ENCODE measurements at places on chromosomes 4 and X.

DNA sequence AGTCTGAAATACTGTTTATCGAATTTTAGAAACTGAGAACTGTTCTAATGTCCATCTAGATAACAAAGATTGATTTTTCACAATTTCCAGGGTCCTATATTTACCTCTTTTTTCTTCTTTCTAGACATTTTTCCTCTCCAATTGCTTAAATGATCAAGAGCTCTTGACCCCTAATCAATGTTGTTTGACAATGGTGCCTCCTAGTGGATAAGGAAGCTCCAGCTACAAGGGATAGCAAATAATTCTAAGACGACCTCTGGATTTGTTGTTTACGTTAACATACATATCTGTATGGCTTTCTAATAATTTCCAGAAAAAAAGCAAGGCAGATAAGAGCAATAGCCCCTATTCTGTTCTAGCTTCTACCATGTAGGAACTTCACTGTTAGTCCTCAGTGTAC, 35.8 kb downstream of the GPR82 start:
- peak; percentile 3 for DNase-seq

DNA sequence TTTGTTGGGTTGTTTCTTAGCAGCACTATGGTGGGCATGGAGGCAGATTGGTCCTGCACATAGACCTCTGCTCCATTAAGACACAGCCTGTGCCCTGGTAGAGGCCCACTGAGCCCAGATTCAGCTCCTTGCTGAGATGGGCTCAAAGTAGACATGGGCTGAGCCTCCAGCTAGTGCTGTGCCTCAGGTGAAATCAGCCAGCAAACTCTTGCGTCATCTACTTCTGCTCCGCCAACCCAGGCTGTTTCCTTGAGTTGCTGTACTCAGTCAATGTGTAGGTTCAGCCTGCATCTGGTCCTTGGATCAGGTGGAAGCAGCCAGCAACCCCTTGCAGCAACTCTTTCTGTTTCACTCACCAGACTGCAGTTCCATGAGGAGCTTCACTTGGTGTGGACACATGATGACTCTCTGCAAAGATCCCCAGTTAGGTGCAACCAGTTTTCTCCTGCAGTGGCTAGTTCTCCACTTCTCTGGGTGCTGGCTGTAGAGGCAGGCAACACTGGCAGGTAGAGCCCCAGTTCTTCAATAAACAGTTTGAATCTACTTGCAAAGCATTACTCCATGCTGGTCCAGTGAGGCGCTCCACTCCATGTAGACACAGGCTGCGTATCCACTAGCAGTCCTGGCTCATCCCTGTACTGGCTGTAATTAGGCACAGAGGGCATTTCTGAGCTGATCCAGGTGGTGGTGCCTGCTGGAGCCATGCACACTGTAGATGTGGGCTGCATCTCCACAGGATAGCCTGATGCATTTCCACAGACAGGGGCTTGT, 199.0 kb upstream of the MAMLD1 start:
- no peak for DNase-seq

GRCh38 chrX:113389846-113390245, 549.2 kb upstream of the AMOT start:
- no peak for DNase-seq

GRCh38 chr4:3338321-3338838, 45.6 kb downstream of the RGS12 start:
- DNase-seq: no peak

DNA sequence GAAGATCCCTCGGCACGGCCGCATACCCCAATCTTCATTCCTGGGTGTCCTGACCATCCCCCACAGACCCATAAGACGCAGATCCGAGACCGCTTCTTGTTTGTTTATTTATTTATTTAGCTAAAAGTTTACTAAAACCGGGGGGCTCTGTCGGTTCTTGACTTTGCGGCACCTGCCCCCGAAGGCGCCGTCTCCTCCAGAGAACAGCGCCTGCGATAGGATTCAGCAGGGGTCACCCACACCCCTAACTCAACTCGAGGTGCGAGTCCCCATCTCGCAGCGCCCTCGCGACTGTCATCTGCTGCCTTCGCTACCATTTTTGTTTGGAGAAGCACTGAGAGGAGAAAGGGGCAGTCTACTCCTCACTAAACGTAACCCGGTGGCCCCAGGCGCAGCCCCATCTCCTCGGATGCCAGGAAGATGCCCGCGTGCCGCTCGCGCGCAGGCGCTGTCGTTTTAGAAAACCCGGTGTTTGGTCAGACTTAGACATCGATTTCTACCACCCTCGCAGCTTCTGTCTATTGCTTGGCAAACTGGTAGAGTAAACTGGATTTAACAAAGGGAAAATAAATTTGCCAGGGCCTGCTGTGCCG, 18.9 kb upstream of the GPR101 start:
- DNase-seq: no peak

GRCh38 chr4:96063639-96064038, 223.7 kb downstream of the PDHA2 start:
- no peak for DNase-seq

- DNase-seq: no peak
Observed at GRCh38 chrX:10769696-10770619, 149.6 kb upstream of the MID1 start.

DNA sequence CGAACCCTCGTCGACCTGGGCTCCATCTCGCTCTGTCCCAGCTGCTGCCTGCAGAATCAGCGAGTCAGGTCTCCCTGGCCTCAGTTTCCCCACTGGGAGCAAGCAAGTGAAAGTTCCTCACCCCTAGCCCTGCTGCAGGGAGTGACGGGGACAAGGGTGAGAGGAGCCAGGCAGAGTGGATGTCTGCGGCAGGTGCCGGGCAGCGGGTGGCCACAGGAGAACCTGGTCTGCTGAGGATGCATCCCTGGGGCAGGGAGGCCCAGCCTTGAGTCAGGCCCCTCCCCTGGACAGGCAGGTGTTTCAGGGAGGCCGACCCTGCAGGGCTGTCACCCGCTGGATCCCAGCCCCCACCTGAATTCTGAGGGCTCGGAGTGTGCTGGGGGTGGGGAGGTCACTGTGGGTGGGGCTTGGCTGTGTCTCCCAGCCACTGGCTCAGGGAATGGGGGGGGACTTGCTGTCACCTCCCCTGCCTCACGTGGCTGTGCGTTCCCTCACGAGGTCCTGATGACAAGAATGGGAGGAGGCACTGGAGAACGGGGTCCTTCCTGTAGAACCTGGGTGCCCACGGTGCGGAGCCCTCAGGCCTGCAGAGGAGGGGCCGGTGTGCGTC, 33.2 kb downstream of the LRPAP1 start:
- no peak for DNase-seq

- no peak for DNase-seq
Observed at GRCh38 chr4:48197643-48198237, 63.7 kb upstream of the TXK start.

GRCh38 chr4:6523251-6523650, 50.8 kb upstream of the PPP2R2C start:
- no peak for DNase-seq

GRCh38 chrX:154043003-154043763, 23.5 kb upstream of the IRAK1 start:
- no peak for DNase-seq

DNA sequence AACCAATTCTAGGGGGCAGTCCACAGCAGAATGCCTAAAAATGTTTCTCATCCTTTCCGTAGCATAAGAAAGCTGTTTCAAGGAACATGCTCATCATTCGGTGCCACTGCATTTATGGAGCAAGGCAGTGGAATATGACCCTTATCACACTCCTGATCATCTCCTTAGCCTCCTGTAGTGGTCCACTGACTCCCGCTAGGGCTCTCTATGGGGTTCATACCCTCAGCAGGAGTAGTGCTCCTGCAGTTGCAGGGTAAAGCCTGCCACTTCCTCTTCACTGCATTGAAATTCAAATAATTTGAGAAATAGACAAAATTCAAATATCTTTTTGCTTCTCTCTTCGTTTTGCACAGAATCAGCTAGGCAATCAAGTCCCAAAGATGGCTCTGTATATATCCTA, 107.0 kb downstream of the NDST3 start:
- DNase-seq: no peak

DNA sequence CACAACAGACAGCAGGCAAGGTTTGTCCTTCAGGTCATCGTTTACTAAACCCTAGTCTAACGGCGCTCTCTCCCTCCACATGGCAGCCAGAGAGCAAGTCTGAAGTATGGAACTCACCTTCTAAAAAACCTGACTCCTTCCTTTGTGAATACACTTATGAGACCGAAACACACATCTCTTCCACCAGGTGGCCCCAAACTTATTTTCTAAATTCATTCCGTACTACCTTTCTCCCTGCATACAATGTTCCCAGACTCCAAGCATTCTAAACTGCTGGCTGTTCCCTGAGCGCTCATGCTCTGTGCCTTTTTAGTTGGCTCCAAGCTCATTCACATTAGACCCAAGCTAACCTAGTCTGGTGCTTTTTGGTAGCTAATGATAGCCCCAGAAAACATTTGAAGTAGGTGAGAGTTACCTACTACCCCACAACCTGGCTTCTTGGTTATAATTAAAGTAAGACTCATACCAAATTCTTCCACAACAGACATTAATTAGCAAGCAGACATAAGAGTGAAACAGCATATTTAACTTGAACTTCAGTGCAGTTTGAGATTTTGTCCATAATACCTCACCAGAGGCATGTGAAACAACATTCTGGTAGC, 67.6 kb upstream of the DCLK2 start:
- no peak for DNase-seq

DNA sequence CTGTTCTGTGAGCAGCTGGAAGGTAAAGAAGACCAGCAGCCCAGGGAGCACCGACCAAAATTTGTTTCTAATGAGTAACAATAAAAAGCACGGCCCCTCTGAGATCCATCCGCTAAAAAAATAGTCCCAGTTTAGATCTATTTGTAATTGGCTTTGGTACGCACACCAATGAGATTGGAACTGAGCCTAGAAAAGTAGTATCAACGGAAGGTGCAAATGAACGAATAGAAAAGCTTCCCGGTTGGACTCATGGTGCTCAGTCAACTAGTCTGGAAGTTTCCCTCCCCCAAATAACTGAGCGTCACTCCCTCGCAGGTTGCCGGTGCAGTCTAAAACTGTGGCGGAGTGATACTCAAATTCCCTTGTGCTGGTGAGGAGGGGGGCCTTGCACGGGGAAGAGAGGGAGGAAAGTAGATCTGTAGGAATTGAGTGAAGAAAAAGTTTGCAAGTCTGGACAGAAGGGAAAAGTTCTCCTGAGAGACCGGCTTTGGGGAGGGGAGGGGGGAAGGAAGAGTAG, at the start of gene COL4A5:
COL4A5 (plus strand) TSS at position 413 of the 517 bp plus-strand sequence. CDS start 288 bp downstream, outside the sequence.
- DNase-seq: peak; percentile 20

DNA sequence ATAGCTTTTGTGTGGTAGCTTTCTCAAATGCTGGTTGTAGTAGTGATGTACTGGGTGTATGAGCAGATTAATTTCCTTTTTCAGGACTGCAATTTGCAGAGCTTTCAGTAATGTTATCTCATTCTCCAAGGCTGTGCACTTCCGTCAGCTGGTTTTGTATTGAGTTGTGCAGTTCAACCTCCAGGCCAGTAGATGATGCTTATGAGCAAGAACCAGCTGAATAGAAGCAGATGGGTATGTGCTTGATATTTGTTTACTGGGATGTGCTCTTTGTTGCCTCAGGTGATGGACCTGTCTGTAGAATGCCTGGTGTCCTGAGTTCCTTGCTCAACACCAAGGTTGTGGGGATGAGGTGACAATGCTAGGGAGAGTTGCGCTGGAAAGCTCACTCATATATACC, 462.8 kb downstream of the PCDH18 start:
- DNase-seq: no peak

DNA sequence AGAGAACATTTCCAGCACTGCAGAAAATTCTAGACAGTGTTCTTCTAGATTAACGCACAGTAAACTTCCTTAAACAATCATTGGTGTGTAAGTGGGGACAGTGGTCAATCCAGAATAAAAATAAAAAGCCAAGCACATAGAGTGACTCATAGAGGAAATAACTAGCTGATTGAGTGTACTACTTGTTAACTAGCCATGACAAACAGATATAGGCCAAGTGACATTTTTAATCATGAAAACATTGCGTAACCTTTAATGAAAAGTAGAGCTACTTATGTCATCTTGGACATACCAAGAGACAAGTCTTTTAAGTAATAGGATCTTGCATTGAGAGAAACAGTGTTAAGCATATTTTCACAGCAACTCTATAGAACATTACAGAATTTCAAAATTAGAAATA, 233.9 kb upstream of the MAB21L2 start:
- DNase-seq: no peak

GRCh38 chr4:150310159-150310895, 232.1 kb downstream of the DCLK2 start:
- no peak for DNase-seq

GRCh38 chrX:111090458-111090857, 5.5 kb upstream of the PAK3 start:
- no peak for DNase-seq

GRCh38 chr4:103008875-103009729, 10.4 kb downstream of the SLC9B1 start:
- DNase-seq: peak; percentile 36

DNA sequence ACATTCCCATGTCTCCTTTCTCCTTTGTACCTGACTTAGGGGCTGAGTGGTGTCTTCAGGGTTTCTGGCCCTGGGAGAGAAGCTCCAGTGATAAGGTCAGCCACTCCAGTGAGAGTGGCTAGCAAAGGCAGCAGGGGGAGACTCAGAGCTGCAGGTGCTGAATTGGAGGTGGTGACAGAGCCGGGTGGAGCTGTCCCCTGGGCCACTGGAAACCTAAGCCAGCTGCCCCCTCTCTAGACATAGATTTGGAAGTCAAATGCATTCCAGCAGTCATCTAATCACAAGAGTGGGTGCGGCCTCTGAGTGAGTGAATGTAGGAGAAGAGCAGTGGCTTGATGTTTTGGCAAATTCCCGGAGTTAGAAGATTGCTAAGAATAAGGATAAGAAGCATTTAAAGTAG, 28.5 kb downstream of the TRIM2 start:
- DNase-seq: no peak

- DNase-seq: no peak
Observed at GRCh38 chr4:154137320-154137905, 348.5 kb upstream of the SFRP2 start.

DNA sequence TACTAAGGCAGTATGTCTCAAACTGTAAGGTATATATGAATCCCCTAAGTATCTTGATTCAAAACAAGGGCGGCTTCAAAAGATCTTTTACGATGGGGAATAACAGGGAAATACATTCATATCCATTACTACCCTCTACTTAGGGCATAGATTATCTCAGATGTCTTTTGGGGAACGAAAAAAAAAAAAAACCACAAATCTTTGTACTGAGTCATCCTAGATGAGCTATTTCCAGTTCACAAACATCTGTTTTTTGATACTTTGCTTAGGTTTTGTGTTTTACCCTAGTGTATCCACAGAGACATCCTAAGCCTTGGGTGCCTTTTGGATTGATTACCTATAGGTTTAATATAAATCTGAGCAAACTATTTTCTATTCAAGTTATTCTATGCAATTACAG, 457.2 kb downstream of the NLGN4X start:
- DNase-seq: peak; percentile 1

DNA sequence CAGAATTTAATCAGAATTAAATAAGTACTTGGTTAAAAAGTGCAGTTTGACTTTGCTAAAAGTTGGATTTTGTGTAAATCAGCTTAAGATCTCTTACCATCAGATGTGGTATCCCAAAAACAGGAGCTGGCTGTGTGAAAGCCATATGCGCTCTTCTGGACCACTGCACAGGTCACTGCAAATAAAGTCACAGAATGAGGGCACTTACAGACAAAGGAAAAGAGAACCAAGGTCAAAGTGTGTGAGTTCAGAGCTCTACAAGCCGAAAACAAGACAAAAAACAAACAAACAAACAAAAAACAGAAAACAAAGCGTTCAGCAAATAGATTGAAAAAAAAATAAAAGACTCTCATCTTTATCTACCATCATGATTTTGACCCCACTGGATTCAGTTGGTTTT, 6.4 kb downstream of the DYNLT3 start:
- no peak for DNase-seq

- DNase-seq: peak; percentile 19
Observed at GRCh38 chr4:145709843-145710242, 29.9 kb downstream of the C4orf51 start.

- DNase-seq: no peak
Observed at GRCh38 chr4:16461362-16461761, 235.1 kb upstream of the TAPT1 start.
